Activated B cell treated with CpG ODN at 0.5 μM for 24 hours (primary cell): ENCODE measurements at places on chromosomes 7 and 10. TPM values are rescaled to one million over a fixed set of nuclear protein-coding genes. Genes with fewer than 3 reads are reported as not detected.

PROSER2 gene
- total RNA-seq: 0.17 and 0.27 TPM in 2 replicates

SPDYE1 gene
- not detected in 2 replicates for total RNA-seq

HOXA3 gene
- total RNA-seq: not detected in 2 replicates

RELN gene
- total RNA-seq: not detected in 2 replicates

BMPER gene
- total RNA-seq: not detected in 2 replicates

SLC18A3 gene
- not detected in 2 replicates for total RNA-seq

GIMAP6 gene
- 0.17 and 0.35 TPM in 2 replicates for total RNA-seq

SLC13A1 gene
- 0.05 TPM in 1 of 2 replicates, not detected in the other for total RNA-seq

SLC26A4 gene
- 0.05 and 0.13 TPM in 2 replicates for total RNA-seq

UTF1 gene
- not detected in 2 replicates for total RNA-seq

STAMBPL1 gene
- total RNA-seq: 38.7 and 44.5 TPM in 2 replicates

SFTPA2 gene
- not detected in 2 replicates for total RNA-seq
